ENCODE measurements at places on chromosomes 5 and 9.
A peak's percentile ranks its signal among the peaks of the same experiment; 100 is the strongest.

DNA sequence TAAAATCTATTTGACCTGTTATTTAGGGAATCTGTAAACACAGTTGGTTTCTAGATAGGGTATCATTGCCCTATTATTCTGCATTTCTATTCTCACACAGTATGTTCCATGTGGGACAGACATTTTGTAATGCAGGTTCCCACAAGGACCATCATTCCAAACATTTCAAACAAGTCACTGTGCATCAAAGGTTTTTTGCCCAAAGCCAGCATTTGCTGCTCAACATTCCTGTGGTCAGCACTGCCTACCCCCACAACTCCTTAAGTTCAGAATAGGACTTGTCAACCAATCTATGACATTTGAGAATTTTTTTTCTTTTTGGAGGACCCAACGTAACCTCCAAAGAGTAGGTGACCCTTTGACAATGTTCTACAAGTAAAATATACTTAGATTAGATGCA, 95.7 kb downstream of the LPAR1 start:
- DNase-seq, result no peak

- DNase-seq, result no peak
These were observed 59.8 kb downstream of the INSYN2B start for GRCh38 chr5:169920474-169920873.

DNA sequence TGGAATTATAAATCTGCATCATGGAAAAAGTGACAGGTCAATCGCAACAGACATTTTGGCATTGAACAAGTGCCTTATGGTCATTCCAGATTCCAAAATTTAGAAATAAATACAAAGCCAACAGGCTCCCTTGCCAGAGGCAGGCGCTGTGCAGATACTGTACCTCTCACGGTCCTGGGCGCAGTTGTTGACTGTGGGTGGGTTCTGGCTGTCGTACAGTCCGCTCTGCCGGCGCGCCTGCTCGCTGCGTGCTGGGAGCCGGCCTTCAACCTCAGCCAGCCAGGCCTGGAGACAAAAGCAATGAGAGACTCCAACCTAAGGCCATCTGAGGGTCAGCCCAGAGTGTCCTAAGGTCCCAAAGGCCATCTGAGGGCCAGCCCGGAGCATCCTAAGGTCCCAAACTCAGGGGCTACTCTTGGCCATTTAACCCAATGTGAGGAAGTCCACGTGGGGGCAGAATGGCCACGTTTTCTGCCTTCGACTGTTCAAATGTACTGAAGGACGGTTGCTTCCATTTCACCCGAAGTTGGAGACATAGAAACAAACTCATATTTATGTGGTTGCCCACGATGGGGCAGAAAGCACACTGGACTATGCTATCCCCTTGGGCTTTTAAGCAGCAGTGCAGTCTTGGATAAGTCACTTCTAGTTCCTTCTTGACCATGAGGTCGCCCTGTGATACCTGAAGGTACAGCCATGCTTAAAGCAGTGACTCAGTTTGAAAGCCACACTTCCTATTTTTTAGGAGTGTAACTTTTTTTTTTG, 65.2 kb downstream of the USP20 start:
- DNase-seq, result no peak

- no peak for DNase-seq
These were observed 131.7 kb downstream of the ACTL7B start for GRCh38 chr9:108724122-108724521.

- DNase-seq, result no peak
These were observed 11.5 kb upstream of the TGFBR1 start for GRCh38 chr9:99093492-99093791.

DNA sequence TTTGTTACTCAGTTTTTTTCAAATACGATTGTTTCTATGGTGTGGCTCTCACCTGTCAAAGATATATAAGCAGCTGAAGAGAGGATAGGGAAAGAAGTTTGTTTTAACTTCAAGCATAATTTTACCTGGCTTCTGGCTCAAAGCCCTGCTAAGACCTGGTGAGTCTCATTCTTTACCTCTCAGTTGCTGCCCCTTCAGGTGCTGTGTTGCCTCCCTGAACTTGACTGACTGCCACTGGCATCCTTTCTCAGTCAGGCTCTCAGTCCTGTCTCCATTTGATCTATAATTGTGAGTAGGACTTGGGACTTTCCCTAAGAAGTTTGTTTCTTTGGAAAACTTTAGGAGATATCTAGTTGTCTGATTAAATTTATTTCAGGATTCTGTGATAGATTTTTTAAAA, 249.6 kb downstream of the IZUMO3 start:
- DNase-seq, result no peak

- peak; percentile 18 for DNase-seq
These were observed 303.7 kb downstream of the RAB3C start for GRCh38 chr5:58886315-58887207.

GRCh38 chr5:81601919-81602318, 149.0 kb downstream of the SSBP2 start:
- DNase-seq, result no peak

- no peak for DNase-seq
These were observed 36.0 kb downstream of the ANKRD33B start for GRCh38 chr5:10599862-10600284.

DNA sequence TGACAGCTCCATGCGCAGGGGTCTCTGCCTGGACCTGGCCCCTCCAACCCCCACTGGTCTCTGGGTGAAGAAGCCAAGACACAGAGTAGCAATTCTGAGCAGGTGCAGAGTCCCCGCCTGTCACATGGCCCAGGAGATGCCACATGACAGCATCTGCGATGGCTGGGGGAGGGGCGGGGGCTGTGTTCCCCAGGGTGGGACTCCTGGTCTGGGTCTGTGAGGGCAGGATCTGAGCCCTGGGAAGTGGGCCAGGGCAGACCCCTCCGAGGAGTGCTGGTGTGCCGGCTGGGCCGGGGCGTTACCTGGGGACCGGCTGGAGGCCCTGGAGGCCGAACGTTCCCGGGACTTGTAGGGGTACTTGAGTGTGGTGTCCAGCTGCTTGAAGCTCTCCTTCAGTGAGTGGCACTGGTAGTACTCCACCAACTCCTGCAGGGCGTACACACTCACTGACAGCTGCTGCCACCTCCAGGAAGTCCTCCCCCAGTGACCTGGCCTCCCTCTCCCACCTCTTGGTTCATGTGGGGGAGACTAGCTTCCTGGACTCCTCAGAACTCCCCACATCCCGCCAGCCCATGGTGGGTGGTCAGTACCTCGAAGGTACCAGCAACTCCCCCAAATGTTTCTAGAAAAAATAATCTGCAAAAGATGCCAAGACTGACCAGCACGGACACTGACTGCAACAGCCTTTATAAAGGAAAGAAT, 32.1 kb upstream of the SARDH start:
- DNase-seq, result no peak

DNA sequence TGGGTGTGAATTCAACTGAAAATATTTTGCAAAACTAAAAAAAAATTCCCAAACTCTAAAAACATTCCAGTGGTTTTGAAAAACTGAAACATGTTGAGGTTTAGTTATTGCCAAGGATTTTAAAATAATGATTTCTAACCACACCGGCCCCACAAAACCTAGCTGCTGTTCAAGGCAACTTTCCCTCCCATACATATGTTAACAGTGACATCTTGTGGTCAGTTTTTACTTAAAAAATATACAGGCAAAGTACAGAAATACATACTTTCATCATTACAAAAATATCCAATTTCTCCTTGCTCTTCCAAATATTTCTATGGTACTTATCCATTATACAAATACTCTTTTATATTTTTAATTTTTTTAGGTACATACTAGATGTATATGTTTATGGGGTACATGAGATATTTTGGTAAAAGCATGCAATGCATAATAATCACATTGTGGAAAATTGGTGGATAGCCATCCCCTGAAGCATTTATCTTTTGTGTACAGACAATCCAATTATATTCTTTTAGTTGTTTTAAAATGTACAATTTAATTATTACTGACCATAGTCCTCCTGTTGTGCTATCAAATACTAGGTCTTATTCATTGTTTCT, 34.4 kb upstream of the MRPS30 start:
- no peak for DNase-seq

GRCh38 chr5:150490754-150491153, 17.2 kb upstream of the NDST1 start:
- DNase-seq, result no peak

DNA sequence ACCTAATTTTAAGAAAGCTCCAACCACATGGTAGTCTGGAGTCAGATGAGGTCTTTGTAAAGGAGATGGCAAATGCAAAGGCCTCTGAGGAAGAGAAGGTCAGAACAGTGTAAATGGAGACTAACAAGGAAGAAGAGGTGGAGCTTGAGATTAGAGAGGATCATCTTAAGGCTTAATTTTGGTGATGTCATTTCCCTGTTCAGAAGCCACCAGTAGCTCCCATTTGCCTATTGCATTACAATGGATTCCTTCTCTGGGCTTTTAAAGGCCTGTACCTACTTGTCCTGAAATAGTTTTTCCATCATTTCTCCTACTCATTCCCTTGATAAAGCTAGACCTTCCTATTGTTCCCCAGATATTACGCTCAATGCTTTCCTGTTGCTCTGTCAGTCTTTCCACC, 16.1 kb downstream of the PCSK5 start:
- DNase-seq, result no peak

- no peak for DNase-seq
These were observed 59.1 kb downstream of the FNBP1 start for GRCh38 chr9:129983891-129984290.

DNA sequence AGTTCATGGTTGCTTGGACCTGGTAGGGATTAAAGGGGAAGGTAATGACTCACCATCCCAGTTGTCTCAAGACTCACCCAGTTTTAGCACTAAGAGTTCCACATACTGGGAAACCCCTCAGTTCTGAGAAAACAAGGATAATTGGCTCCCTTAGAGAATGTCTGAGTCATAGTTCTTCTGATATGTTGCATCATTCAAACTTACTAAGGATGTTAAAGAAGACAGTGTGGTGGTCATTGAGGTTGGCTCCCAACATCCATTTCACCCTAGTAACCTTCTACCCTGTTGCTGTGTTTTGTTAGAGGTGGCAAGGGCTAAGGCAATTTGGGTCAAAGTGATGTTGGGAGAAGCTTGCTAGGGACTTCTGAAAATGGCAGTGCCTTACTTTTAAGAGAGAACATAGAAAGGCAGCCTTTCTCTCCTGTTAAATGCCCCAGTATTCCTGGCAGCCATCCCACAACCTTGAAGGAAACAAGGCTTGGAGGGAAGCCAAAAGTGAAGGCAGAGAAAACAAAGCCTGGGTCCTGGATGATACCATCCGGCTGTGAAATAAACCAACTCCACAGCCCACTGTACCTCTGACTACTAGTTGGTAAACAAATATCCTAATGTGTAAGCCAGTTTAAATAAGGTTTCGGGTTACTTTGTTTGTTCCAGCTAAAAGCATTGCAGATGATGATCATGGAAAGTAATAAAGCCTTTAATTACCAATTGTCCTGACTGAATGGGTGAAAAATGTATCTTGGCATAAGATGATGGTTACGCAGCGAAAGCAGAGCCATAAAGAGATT, 80.4 kb upstream of the ADAMTSL1 start:
- DNase-seq, result no peak

GRCh38 chr5:13316176-13316575, 628.3 kb downstream of the DNAH5 start:
- no peak for DNase-seq

DNA sequence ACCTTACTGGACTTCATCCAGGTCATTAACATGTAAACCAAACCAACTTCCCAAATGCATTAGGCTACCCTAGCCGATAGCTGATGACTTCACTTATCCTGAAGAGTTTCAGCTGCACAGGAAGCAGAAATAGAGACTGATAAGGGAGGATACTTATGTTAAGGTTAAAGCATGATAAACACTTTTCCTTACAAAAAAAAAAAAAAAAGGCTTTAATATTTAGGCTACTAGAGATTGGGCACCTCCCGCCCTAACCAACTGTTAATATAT, 1.6 kb upstream of the MEF2C start:
- no peak for DNase-seq

- no peak for DNase-seq
These were observed 439.9 kb downstream of the GADD45G start for GRCh38 chr9:90044710-90045151.

DNA sequence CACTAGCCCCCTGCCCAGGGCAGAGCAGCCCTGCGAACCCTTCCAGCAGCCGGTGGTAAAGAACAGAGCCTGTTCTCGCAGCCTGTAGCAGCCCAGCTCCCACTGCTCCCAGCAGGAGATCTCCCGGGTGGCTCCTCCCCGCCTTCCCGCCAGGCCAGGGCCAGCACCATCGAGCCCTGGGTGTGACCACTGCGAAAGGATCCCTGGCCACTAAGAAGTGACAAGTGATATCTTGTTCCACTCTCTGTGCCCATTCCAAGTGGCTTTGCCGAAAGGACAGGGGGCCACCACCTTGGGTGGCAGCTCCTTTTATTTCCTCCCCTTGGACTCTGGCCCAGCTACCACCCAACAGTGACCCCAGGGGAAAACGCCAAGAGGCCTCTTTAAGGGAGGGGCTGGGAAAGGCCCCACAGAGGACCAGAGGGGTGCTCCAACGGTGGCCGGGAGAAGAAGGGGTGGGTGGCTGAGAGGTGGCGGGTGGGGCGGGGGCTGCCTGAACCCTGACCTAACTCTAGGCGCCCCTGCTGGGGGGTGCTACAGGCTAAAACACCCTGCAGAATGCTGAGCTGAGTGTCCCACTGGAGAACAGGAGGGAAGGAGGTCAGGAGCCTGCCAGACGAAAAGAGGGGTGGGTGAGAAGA, 1.6 kb downstream of the NACC2 start:
- DNase-seq, result no peak

- DNase-seq, result no peak
These were observed 372.3 kb upstream of the CDH18 start for GRCh38 chr5:20360263-20360662.

GRCh38 chr5:128904805-128905567, 60.3 kb upstream of the SLC27A6 start:
- DNase-seq, result no peak

DNA sequence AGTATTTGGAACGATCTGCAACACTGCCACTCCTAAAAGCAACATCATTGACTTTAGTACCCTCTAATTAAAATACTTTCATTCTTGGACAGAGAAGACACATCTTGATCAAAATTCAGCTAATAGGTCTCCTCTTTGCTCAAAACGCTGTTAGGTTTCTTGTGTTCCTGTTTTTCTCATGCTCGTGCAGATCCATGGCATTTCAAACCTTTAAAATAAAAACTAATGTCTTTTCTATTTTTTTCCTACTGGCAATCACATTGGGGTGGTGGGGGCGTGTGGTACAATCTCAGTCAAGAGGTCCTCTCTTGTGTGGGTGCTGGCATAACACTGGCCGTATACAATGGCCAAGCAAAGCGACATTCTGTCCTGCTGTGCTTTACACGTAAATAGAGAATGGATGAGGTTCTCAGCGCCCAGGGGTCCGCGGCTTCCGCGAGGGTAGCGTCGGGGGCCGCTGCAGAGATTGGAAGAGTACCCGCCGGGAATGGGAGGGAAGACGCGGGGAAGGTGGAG, 315 bp upstream of the GPR150 start:
- no peak for DNase-seq

DNA sequence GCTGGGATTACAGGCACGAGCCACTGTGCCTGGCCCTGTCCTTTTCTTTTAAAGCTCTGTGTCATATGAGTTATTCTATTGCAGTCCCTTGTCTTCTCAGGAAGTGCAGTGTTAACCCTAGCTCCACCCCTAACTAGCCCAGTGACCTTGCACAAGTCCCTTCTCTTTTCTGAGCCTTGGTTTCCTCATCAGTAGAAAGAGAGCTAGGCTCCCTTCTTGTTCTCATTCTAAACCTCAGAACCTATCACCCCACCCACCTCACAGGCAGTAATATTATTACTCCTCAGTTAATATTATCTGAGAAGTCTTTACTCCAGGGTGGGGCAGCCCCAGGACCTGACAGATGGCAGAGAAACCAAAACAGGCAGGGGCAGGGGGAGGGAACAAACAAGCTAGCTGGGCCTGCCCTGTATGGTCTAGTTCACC, 7.2 kb downstream of the CYFIP2 start:
- no peak for DNase-seq

Data from stimulated activated CD4-positive, alpha-beta T cell treated with anti-CD3 and anti-CD28 coated beads, Interleukin-15, amount 100 ng/mL, for 1 hour (primary cell).